Stimulated activated CD8-positive, alpha-beta memory T cell treated with anti-CD3 and anti-CD28 coated beads, Interleukin-2, amount 100 ng/mL, for 1 hour (primary cell): ENCODE measurements at places on chromosomes 6 and 20.

DNA sequence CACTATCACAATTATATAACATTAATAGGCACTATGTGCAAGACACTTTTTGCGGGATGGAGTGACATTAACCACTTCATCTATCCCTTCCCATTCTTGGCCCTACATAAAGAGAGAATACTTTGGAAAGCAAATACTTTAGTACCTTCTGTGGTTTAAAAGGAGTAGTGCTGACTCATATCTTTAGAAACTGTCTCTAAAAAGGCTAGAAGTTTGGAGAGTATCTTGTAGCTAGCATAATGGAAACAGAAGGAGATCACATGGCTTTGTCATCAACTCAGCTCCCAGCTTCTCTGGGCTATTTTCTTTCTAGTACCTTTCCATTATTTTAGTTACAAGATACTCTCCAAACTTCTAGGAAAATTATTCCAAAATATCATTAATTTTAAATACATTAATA lies 157.5 kb downstream of the ADGRG6 start:
- no peak for DNase-seq

DNA sequence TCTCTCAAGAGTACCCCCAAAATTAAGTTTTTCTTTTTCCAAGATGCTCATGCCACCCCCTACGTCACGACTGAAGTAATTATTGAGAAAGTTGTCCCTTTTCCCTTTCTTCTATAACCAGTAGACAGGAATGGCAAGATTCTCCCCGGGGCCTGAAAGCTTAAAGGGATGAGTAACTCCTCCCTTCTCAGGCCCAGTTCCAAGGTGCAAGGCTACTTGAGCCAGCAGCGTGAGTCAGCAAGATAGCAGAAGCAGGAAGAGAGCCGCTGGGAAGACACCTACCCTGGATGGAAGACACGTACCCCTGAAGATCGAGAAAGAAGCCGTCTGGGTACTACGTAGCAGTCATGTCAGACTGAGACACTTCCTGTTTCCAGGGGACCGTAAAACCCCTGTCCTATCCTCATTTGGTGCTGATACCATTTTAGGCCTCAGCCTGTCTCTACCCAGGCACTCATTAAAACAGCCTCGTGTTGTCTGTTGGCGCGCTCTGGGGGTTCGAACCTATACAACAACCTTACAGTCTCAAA lies 241.0 kb downstream of the ADGRG6 start:
- DNase-seq = no peak

DNA sequence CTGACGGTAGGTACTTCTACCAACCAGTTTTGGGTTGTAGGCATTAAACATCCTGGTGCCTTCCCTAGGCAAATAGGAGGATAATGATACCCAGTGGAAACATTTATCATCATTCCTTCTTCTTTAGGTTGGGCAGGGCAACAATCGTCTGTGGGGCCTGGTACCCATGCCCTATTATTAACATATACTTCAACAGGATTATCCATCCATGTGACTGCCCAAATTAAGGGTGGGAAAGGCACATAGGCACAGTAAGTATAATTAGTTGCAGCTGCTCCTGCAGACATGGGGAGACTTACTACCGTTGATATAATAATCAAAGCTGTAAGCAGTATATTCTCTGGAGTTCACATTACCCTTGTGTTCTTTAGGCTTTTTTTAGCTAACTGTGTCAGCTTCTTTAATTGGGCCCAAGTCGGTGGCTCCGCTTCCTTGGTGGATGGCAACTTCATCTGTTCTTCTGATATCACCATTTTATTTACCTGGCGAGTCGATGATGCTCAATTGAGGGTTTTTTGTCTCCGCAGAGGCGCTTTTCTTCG lies 16.8 kb downstream of the RPL7L1 start:
- no peak for DNase-seq

GRCh38 chr20:22381812-22382416 lies 202.5 kb downstream of the FOXA2 start:
- no peak for DNase-seq

GRCh38 chr6:25014791-25015560 lies 79.2 kb upstream of the RIPOR2 start:
- no peak for DNase-seq

DNA sequence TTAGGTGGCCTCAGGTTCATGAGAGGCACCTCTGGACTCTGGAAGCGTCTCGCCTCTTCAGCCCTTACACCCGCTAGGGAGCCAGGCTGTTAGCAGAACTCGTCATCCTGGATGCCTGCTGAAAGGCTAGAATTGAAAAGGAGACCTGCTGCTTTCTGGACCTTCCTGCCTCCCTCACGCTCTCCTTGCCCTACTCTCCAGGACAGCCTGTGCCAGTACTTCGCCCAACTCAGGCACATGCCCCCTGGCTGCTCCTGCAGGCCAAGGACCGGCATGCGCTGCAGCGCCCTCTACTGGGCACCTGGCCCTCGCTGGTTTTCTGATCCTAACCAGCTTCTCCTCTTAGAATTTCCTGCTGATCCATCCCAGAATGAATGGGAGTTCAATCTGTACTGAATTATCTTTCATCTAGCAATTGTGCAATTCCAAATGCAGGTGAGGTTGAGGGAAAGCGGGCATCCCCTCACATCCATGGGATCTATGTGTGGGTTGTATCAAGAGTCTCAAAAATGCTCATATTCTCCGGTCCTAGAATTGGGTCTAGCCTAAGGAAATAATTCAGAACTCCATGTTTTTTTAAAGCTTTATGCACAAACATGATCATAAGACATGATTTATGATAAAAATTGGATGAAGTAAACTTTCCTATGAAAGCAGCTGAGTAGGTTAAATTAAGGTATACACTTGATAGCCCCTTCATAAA lies 78.0 kb downstream of the PTPN1 start:
- DNase-seq = peak; percentile 39

- DNase-seq = no peak
These were observed 2.4 kb downstream of the C6orf132 start for GRCh38 chr6:42140032-42140431.

GRCh38 chr6:1388630-1389368 lies 577 bp upstream of the FOXF2 start:
- DNase-seq = no peak

- DNase-seq = no peak
These were observed 33.3 kb downstream of the BEND3 start for GRCh38 chr6:107082045-107082444.

DNA sequence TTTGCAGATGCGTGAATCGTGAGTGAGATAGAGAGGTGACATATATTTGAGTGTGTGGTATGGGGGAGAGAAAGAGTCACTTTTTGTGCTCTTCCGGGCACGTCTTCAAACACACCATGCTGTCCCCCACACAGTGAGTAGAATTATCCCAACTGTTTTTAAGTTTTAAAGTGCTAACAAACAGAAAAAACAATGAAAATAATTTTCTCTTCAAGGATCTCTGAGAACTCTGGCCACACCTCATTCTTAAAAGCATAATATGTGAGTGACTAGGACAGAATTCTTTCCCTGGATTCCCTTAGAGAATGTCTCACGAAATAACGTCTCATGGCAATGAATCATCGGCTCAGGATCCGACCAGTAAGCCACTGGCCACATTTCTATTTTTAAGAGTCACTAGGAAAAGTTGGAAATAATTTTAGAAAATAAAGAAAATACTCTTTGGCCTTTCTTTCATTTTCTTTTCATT lies 235.7 kb upstream of the ZNF217 start:
- DNase-seq = no peak

DNA sequence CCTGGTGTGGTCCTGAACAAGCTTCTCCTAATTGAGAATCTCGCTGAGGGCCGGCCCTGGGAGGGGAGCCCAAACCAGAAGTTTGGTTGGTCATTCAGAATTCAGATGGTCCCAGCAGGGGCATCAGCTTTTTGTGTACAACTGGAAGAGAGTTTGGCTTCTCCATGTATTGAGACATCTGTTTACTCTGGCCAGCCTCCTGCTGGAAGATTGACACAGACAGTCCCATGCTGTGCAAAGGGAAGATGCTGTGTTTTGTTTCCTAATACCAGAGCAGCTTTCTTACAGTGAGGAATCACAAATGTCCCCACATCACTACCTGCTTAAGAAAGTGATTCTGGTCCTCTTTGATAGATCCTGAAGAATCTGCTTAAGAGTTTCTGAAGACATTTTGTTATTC lies 97.8 kb downstream of the PLEKHG1 start:
- DNase-seq = no peak

- no peak for DNase-seq
These were observed 128.9 kb downstream of the CD164 start for GRCh38 chr6:109253366-109253765.

DNA sequence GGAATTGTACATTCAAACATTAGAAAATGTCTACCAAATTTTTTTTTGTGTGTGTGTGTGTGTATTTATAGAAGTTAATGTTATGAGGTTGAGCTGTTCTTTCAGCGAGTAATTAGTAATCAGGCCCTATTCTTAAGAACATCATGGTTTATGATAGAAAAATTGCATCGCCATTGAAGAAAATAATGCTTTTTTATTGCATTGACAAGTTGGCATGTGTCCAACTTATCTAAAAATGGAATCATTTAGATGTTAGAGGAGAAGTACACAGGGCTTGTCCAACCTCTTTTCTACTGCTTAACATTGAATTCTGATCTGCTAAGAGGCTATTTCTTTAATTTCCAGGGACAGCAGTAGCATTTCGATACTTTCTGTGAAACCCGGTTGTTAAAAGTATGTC lies 61.6 kb upstream of the ADGRG6 start:
- no peak for DNase-seq

GRCh38 chr20:25125636-25126035 lies 43.7 kb upstream of the VSX1 start:
- DNase-seq = no peak

DNA sequence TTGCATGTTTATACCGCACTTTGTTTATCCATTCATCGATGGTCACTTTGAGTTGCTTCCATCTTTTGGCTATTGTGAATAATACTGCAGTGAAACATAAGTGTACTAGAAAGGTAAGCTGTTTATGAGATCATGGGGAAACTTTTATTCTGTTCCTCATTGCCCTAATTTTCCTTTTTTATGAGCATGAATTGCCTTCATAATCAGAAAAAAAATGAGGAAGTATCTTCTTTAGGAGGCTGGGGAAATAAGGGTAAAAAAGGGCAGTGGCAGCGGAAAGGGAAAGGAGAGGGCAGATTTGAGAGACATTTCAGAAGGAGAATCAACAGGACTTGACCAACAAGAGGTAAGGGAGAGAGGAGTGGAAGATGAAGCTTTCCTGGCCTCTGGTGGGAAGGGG lies 14.3 kb upstream of the SERINC3 start:
- no peak for DNase-seq

DNA sequence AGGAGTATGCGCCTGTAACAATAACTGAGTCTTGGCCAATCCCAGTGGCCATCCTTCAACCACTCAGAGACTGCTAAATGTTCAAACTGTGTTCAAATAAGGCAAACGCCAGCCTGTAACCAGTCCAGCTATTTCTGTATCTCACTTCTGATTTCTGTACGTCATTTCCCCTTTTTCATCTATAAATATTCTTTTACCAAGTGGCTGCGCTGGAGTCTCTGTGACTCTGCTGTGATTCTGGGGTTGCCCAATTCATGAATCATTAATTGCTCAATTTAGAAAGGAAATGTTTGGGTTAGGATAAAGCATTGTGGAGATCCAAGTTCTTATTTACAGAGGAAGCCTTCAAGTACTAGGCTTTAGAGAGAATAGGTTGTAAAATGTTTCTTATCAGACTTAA lies 89.8 kb upstream of the UST start:
- no peak for DNase-seq

DNA sequence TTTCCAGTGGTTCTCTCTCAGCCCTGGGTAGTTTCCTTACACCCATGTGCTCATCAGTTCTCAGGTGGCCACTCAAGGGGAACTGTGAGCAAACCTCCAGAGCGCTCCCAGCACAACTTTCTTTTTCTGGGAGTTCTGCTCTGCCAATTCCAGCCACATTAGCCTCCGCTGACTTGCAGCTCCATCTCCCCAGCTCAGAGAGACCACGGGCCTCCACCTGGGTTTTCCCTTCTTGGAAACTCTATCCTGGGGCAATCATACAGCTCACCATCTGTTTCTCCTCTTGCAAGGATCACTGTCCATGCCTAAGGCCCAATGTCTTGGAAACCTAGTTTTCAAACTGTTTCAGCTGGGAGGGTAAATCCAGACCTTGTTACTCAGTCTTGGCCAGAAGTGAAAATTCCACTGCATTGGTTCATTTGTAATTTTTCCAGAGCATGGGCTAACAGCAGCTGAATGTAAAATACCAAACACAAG lies 129.9 kb downstream of the EYA2 start:
- DNase-seq = no peak

GRCh38 chr6:139242457-139243240 lies 49.1 kb downstream of the TXLNB start:
- no peak for DNase-seq

DNA sequence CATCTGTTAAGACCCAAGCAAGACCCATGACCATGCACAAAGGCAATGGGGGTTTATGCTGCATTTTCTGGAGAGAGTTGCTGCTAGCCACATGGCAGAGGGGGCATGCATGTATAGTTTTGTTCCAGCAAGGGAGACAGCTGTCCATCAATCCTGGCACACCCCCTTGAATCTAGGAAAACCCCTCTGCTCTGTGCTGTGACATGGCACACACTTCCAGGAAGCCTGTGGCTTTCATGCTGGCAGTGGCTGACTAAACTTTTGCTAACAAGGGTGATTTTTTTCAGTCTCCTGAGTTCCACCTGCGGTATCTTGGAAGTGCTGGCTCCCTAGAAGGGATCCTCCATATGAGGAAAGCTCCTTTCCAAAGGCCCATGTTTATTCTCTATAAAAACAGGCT lies 9.1 kb upstream of the CST4 start:
- DNase-seq = no peak

GRCh38 chr6:38636027-38636426 lies 3.7 kb downstream of the BTBD9 start:
- no peak for DNase-seq

DNA sequence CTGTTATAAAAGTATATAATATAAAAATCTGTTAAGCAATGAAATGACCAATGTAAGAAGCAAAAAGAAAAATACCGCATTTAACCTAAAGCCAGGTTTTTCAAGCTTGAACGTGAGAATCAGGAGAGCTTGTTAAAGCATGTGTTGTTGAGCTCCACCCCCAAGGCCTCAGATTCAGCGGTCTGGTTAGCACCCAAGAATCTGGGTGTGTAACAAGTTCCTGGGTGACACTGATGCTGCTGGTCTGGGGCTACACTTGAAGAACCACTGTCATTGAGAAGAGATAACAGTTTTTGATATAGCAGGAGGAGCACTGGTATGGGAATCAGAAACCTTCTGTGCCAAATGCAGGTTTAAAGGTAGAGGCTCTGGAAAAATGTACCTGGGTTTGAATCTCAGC lies 154.0 kb downstream of the ID4 start:
- DNase-seq = no peak

GRCh38 chr20:3869839-3870634 lies 19.1 kb upstream of the PANK2 start:
- no peak for DNase-seq

DNA sequence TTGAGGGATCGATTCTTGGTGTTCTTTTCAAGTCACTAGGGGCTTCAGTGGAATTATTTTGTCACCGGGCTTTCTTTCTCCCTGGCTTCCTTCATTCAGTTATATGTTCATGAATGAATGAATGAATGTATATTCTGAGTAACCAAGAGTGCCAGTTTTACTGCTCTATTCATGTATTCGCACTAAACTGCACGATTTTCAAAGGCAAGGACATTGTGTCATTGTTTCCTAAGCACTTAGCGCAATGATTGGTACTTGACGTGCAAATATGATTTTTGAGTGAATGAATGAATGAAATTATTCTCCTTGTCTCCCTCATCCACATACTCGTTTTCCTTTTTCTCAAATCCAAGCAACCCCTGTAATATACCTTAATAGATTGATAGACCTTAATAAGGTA lies 822 bp downstream of the AFG1L start:
- no peak for DNase-seq

- no peak for DNase-seq
These were observed 576 bp downstream of the MAPK13 start for GRCh38 chr6:36130667-36131510.
